ENCODE measurements at places on chromosomes 1 and 21.

- DNase-seq, result no peak
Observed at GRCh38 chr1:55000110-55001085, 1.7 kb downstream of the BSND start.

- DNase-seq, result no peak
Observed at GRCh38 chr1:191629836-191630235, 528.4 kb upstream of the RGS18 start.

GRCh38 chr1:154611150-154611862, 3.3 kb upstream of the ADAR start:
- no peak for DNase-seq

GRCh38 chr1:203778146-203778545, 13.2 kb downstream of the LAX1 start:
- DNase-seq, result no peak

DNA sequence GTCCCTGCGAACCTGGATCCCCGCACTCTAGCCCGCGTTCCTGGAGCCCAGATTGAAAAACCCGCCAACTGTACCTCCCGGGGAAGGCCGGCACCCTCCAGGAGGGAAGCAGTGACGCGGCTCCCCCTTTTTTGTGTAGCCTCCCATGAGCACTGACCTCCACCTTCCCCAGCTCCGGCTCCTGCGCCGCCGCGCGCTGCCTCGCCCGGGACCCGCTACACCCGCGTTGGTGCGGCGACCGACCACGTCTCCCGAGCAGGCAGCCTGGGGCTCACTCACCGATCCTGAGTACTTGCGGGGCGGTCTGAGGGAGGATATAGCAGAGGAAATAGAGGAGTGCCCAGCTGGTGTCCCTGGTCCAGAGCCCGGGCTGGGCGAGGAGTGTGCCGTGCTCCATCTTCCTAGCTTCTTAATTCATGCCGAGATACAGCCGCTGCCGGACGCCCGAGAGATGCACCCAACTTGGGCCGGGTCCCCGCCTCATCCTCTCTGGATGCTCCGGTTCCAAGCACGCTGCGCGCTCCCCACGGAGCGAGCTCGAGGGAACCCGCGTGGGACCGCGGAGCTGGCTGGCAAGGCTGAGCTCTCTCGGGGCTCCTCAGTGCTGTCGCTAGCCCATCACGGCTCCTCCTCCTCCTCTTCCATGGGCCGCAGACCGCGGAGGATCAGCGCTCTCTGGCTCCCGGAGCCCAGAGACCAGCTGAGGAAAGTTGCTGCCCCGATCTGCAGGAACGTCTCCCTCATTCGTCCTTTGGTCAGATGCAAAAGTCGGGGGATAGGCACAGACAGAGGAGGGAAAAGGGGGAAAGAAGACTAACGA, 482 bp downstream of the GRIK1 start:
- peak; percentile 5 for DNase-seq

DNA sequence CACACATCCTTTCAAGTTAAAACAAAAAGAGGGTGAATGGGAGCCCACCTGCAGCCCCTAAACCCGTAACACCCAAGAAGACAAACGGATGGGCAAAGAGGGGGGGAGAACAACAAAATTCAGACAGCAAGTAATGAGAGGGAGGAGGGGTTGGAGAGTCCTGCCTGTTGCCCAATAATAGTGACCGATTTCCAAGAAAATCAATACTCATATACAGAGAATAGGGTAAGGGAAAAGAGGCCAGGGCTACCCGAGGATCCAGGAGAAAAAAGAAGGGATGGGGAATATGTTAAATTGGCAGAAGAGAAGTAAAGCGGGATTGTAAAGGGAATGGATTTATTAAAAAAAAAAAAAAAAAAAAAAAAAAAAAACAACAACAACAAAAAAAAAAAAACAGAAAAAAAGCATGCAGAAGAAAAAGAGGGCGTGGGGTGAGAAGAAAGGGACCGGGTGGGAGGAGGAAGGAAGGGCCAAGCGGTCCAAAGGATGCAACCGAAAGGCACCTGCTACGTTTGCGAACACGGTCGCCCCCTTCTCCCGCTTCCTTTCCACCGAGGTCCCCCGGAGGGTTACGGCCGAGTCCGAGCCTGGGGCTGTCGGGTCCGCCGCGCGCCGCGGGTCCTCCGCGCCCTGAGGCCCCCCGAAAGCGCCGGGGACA, 930 bp downstream of the SLC30A10 start:
- no peak for DNase-seq

- no peak for DNase-seq
Observed at GRCh38 chr1:23865543-23865930, 2.6 kb downstream of the FUCA1 start.

DNA sequence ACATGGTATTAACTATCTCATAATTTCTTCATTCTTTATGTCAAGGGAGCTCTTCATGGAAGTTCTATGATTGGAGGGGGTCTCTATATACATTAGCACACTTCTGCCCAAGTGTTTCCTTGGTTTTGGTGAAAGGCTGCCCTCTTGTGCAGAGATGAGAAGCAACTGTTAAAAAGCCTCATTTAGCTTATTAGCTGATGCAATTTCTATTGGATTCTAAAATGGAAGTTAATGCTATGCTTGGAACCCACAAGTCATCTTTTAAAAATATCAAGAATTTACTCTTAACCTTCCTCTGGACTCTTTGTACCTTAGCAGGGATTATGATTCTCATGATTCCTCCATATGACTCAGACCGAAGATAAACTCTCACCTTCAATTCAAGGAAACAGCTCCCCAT, 328.9 kb downstream of the PTBP2 start:
- peak; percentile 36 for DNase-seq

DNA sequence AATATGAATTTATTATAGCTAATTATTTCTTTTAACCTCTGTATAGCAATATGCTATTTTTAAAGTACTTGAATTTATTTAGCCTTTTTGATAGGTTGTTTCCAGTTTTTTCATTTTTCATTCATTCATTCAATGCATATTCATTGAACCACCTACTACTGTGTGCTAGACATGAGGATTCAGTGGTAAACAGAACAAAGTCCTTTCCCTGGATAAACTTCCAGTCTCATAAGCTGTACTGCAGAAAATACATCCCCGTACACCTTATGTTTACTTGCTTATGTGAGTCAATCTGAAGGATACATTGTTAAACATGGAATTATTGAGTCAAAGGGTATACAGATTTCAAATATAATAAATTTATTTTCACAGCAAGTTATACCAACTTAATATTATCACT, 21.9 kb downstream of the AGL start:
- no peak for DNase-seq

GRCh38 chr1:228772516-228773212, 37.4 kb downstream of the RHOU start:
- no peak for DNase-seq

- DNase-seq, result no peak
Observed at GRCh38 chr1:44113095-44113609, 5.5 kb upstream of the KLF17 start.

DNA sequence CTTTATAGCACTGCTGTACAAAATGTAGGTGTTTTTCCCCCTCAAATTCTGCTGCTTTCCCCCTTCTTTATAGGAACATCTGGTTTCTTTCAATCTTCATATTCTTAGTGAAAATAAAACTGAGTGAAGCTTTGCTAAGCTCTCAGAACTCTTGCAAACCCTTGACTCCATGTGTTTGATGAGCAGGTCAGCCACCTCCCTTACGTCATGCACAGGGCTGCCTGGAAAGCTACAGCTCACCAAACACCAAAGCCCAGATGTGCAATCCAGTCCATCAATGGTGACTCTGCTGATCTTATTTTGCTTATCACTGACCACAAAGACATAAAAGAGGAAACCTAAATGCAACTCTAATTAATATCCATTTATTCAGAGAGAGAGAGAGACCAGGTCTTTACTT, 5.5 kb downstream of the CACNA1E start:
- no peak for DNase-seq

DNA sequence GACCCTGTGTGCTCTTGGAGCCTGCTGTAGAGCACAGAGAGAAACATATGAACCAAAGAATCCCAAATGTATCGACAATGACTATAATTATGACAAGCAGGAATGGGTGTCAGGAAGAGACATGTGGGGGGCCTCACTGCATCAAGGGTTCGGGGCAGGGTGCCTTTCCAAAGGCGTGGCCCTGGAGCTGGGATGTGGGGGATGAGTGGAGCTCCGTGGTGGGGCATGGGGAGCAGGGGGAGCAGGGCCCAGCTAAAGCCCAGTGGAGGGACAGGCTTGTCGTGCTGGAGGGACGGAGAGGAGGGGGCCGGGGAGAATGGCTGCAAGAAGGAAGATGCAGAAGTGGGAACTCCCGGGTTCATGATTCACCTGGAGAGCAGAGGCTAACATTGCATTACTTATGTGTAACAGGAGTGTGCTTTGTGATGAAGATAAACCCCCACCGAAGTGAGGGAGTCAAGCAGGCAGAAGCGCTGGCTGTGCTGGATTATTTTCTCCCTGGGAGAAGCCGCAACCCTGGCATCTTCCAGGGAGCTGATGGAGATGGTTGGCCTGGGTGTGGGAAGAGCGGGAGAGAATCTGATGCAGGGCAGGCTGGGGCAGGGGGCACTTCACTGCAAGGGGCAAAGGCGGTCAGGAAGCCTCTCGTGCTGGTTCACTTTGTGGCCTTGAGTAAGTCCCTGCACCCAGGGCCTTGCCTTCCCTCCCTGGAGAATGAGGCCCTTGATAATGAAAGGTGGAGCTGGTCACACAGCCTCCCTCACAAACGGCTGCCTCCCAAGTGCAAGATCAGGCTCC, 124.6 kb upstream of the RUNX3 start:
- DNase-seq, result no peak

GRCh38 chr1:178376008-178376407, 120.8 kb downstream of the CLEC20A start:
- DNase-seq, result no peak

GRCh38 chr1:86856196-86856595, 57.7 kb downstream of the SELENOF start:
- no peak for DNase-seq

DNA sequence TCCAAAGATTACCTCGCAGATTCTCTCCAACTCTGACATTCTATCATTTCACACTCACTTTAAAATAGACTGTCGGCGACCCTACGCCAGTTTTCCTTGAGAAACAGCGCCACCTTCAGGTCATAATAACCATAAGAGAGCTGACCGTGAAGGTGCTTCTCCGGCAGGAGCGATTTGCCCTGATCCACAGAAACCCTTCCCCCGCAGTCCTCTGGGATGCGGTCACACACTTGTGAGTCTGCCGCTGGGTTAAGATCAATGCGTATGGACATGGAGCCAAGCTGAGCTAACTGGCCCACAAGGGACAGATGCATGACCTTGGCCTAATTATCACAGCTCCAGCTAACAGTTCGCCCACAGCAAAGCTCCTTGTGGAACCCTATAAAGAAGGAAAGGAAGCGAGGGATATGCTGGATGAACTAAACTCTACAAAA, 32.8 kb upstream of the IFNAR2 start:
- DNase-seq, result peak; percentile 30

GRCh38 chr1:207072233-207072632, 16.4 kb upstream of the C4BPB start:
- no peak for DNase-seq

DNA sequence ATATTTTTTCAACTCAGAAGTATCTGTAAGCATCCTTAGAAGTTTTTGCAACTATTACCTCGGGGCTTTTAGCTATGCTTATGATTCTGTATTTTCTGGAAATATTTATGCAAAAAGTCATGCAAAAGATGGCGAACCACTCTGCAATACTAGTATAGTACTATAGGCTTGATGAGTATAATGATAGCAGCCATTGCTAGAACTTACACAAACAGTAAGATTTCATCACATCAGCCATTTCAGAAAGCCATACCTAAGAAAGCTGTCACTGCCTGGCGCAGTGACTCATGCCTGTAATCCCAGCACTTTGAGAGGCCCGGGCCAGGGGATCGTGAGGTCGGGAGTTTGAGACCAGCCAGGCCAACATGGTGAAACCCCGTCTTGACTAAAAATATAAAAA, 227.1 kb downstream of the LRRC7 start:
- no peak for DNase-seq

- no peak for DNase-seq
Observed at GRCh38 chr1:228284521-228284920, 76.7 kb downstream of the OBSCN start.

- DNase-seq, result no peak
Observed at GRCh38 chr1:185468626-185469025, 151.6 kb upstream of the IVNS1ABP start.

- no peak for DNase-seq
Observed at GRCh38 chr21:24163539-24163938, 1443.7 kb downstream of the MRPL39 start.

DNA sequence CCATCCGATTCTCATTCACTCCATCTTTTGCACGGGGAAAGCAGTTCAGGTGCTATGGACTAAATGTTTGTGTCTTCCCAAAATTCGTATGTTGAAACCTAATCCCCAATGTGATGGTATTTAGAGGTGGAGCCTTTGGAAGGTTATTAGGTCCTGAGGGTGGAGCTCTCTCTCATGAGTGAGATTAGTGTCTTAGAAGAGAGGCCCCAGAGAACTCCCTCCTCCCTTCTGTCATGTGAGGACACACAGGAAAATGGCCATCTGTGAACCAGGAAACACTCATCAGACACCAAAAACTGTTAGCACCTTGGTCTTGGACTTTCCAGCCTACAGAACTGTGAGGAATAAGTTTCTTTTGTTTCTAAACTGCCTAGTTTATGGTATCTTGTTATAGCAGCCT, 15.8 kb upstream of the CCDC190 start:
- no peak for DNase-seq

DNA sequence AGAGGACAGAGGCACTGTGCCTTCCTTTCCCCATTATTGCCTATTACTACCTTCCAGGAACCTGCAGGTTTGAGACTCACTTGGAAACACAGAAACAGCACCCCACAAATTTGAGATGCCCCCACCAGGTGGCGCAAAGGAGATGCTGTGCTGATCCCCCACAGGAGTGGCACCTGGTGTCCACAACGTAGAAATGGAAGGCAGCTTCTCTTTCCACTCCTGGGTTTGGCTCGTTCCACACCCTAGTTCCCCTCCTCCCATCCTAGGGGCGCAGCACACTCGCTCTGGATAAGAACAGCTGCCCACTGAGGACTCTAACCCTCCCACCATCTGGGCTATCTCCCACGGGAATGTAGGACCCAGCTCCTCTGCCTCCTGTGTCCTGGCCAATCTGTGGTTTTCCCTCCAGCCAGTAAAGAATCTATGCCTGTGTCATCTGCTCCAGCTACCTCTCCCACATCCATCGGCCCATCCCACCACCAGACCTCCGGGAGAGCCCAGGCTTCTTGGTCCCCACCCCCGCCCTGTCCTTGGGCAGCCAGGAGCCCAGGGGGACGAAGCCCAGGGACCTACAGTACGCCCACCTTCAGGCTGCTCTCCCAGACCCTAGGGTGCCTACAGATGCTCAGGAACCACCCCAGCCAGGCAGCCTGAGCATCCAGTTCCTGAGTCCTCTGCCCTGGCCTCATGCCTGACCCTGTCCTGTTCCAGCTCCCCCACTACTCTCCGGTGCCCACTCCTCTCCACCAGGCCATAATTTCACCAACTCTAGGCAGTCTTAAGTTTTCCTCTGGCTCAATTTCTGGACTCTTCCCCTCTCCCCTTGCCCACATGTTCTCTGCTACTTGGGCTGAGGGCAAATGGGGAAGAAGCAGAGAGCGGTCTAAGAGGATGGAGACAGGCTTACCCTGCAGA, 549 bp downstream of the THBS3 start:
- peak; percentile 62 for DNase-seq

GRCh38 chr1:152225678-152226077, 1.7 kb upstream of the HRNR start:
- DNase-seq, result no peak
